ENCODE measurements at places on chromosomes 7 and 10.

DNA sequence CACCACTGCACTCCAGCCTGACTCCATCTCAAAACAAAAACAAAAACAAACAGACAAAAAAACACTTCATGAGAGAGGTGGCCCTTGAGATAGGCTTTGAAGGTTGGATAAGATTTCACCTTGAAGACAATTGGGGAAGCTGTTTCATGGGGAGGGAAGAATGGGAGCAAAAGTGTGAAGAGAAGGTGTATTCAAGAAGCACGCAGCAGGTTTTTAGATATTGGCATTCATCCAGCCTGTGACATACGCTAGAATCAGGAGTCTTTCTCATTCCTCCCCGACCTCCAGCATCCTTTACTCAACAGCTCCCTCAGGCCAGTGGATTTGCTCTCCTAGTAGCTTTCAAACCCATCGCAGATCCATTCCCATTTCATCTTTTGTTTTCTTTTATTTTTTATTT, 116.3 kb upstream of the FAM171A1 start:
- DNase-seq: no peak

- DNase-seq: no peak
Measured at GRCh38 chr10:2917926-2918325, 149.4 kb upstream of the PFKP start.

- no peak for DNase-seq
Measured at GRCh38 chr10:78434886-78435285, 401.2 kb downstream of the RPS24 start.

GRCh38 chr7:42627101-42627500, 284.8 kb downstream of the C7orf25 start:
- no peak for DNase-seq

- no peak for DNase-seq
Measured at GRCh38 chr10:106557951-106558733, 606.4 kb downstream of the SORCS1 start.

DNA sequence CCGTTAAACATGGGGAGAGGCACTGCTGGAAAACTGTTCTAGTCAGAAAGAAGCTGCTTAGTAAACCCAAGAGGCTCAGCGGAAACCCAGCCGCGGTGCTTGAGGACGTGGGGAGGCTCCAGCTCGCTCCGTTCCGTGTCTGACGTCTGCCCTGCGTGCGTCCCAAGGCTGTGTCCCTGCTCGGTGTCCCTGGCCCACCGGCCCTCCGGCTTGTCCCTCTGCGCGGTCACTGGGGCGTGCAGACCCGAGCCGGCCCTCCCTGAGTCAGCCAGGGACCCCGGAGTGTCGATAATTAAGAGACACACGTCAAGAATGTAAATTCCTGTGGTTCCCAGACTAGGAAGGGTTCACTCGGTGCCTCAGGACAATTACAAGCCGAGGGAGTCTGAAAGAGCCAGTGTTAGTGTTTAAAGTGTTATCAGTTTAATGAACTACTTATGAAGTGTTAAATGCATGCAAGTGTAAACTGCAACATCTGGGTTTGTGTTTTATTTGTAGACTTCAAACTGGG, 98.9 kb downstream of the WDR11 start:
- no peak for DNase-seq

- no peak for DNase-seq
Measured at GRCh38 chr7:79050603-79051002, 402.9 kb downstream of the MAGI2 start.

GRCh38 chr7:30650421-30650808, 31.8 kb downstream of the CRHR2 start:
- no peak for DNase-seq

GRCh38 chr10:34816085-34816496, 995 bp upstream of the PARD3 start:
- peak; percentile 28 for DNase-seq

- DNase-seq: peak; percentile 50
Measured at GRCh38 chr7:22577470-22578001, 77.5 kb upstream of the STEAP1B start.

Data from femur (tissue), 1 donor.